RCC 7860 (cell line): ENCODE measurements at places on chromosomes 13 and 19.

DNA sequence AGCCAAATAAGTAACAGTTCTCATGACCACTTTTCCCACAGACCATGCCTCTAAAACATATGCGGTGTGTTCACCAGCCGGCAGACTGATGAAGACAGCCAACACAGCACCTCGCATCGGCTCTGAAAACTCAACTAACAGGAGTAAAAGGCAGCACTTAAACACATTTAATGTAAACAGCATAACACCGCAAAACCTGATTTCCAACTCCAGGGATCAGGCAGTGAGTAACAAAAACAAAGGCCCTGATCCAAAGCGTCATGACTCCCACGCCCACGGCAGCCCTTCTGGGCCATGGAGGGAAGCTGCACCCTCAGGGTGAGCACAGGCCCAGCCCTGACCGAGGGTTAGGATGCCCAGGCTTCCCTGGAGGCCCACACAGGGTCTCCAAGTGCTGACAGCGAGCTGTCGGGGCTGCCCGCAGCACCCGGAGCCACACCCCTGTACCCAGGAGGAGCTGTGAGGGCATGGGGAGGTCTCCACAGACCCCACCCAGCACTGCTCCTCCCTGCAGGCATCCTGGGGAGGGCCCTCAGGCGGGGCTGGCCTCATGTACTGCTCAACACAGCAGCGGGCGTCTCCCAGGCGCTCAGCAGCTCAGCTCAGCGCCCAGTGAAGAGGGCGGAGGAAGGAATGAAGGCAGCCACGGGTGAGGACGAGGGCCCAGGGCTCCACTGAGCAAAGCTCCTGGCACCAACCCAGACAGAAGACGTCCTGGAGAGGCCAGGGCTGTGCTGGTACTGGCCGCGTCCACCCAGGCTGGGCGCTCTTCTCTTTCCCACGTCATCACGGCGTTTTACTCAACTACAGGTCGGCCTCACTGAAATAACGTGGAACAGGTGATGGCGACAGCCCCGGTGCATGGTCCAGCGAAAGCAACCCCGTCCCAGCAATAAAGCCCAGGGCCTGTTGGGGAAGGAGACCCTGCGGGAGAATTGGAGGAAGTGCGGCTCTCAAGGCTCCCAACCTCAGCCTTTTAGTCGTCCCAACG, 53.7 kb downstream of the RASA3 start:
- no peak for DNase-seq

DNA sequence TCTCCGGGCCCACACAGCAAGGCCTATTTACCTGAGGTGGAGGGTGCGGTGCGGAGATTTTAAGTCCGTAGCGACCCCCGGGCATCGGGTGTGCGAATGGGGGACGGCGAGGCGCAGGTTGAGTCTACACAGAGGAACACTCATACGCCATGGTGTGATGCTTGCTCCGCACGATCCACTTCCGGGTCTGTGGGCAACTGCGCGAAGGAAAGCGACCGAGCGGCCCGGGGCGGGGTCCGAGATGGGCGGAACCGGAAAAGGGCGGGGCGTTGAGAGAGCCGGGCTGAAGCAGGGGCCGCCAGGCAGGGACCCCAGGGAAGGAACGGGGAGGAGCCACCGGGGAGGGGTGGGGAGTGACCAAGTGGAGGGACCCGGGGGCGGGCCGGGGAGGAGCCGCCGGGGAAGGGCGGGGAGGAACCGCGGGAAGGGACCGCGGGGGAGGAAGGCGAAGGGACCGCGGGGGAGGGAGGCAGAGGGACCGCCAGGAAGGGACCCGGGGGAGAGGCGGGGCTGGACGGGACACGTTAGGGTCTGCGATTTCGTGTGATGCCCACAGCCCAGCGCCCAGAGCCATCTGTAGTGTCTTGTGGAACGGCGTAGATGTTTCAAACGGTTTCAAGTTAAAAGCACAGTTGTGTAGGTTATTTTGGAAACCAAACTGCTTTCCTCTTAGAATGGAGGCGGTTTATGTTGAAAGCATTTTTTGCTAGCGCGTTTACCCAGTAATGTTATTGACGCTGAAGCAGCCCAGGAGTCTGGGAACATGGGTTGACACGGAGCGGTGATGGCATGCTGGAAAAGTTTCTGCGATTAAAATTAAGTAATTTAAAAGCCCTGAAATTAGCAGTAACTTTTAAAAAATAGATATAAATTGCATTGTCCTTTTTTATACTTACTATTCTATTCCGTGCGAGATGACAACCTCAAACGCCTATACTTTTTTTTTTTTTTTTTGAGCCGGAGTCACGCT, at the start of gene ZNF160:
ZNF160 (minus strand) TSS at position 189 of the 970 bp plus-strand sequence. CDS start 17,146 bp downstream, outside the sequence.
- peak; percentile 81 for DNase-seq

- DNase-seq, result peak; percentile 10
Observed at GRCh38 chr13:73934215-73934641, 200.0 kb downstream of the KLF12 start.

GRCh38 chr13:90715485-90715884, 632.0 kb upstream of the MIR17HG start:
- DNase-seq, result no peak

DNA sequence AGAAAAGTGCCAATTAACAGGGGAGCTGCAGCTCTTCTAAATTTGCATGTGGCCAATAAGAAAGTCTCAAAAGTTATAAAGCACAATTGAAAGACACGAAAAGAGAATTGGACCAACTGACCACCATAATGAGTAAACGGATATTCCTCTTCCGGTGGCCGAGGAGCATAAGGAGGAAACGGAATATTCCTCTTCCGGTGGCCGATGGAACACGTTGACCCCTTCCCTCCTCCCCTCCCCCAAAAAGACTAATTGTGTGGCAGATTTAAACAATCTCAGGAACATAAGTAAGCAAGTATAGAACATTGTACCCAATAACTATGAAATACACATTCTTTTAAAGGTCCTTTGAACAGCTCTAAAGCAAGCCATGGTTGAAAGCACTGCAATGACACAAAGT, 41.2 kb upstream of the TUBGCP3 start:
- no peak for DNase-seq

GRCh38 chr13:45178349-45179162, 22.3 kb downstream of the KCTD4 start:
- peak; percentile 84 for DNase-seq

GRCh38 chr19:58107778-58108545, 9.9 kb upstream of the ZSCAN18 start:
- DNase-seq, result no peak

DNA sequence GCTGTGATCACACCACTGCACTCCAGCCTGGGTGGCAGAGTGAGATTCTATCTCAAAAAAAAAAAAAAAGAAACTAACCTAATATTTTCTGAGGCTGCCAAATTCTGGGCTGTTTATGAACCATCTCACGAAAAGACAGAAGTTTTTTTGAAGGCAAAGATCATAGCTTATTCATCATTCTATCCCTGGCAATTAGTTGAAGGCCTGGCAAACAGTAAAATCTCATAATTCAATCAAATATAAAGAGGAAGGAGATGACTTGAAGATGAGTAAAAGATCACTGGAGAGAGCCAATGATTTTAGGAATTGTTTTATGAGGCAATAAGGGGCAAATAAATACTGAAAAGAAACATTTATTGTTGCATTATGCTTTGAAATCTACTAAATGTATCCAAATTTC, 216.5 kb downstream of the DCLK1 start:
- DNase-seq, result no peak

GRCh38 chr13:19184176-19184575, 2.6 kb upstream of the TUBA3C start:
- no peak for DNase-seq

- DNase-seq, result no peak
Observed at GRCh38 chr13:112926003-112926402, 43.0 kb upstream of the MCF2L start.

DNA sequence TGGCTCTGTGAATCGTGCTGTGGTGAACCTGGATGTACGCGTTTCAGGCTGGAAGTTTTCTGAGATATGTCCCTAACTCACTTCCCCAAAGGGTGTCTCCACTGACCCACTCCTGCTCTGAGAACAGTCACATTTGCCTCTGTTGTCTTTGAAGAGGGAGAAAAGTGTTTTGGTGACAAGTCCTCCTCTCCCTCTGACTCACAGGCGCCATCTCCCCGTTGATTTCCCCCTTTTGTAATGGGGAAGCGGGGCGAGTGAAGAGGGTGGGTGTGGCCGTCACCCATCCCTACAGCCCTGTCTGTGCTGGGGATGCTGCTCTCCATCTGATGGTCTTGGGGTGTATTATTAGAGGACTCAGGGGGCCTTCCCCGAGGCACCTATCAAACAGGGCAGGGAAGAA, 9.6 kb downstream of the APC2 start:
- no peak for DNase-seq

DNA sequence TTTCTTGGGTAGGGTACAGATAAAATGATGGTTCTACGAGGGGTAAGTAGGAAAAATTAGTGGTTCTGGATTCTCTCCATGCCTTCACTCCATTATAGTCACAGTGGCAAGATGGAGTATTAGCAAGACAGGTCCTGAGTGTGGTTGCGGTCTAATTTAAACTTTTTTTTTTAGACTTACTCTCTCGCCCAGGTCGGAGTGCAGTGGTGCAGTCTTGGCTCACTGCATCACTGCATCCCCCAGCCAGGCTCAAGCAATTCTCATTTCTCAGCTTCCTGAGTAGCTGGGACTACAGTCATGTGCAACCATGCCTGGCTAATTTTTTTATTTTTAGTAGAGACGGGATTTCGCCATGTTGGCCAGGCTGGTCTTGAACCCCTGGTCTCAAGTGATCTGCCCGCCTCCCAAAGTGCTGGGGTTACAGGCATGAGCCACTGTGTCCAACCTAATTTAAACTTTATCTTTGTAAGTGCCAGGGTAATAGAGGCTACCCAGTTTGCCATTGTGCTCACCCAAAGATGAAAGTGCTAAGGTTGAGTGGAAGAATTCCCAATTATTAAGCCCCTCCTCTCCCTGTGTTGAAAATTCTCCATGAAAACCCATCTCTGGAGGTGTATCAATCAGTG, 135.6 kb downstream of the TM9SF2 start:
- no peak for DNase-seq

DNA sequence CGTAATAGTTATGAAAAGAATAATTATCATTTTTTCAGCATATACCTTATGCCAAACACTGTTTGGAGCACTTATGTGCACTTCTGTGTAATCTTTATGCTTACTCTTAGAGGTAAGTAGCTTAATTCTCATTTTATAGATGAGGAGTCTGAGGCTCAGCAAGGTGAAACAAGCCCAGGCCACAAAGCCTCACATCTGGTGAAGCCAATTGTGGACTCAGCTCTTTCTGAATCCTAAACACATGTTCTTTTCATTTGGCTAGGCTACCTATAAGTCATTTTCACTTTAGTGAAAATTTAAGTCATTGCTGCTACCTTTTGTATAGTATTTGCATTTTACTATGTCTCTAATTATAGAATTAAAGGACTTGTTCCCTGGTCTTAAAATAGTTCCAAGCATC, 84.0 kb downstream of the CYSLTR2 start:
- DNase-seq, result no peak

- DNase-seq, result no peak
Observed at GRCh38 chr19:41563854-41564514, 12.0 kb upstream of the CEACAM21 start.

DNA sequence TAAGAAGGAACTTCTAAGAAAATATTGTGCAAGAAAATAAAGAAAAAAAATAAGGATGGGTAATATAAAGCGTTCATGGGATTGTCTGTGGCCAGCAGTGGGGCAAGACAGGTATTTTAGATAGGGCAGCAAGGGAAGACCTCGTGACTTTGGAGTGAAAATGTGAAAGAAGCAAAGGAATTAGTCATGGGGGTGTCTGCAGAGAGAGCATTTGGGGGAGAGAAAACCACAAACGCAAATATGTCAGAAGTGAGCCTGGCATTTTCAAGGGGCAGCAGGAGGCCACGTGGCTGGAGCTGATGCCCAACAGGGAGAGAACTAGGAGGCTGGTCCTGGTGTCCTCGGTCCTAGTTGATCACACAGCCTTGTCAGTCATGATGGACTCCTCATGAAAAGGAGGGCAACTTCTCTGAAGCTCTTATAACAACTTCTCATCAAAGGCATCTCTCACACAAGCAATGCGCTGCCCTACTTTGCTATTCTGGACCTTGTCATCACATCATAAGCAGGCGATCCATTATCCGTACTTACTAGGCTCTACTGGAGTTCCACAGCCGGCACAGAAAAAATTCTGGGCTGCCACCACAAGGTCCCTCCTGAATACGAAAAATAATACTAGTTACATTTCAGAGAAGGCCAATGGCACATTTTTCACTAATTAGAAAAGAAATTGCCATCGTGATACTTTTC, 31.0 kb downstream of the RUBCNL start:
- DNase-seq, result peak; percentile 4
